Glutamatergic neuron (in vitro differentiated cells): ENCODE measurements at places on chromosomes 5 and 9. TPM values are rescaled to one million over a fixed set of nuclear protein-coding genes. Genes with fewer than 3 reads are reported as not detected.

DNA sequence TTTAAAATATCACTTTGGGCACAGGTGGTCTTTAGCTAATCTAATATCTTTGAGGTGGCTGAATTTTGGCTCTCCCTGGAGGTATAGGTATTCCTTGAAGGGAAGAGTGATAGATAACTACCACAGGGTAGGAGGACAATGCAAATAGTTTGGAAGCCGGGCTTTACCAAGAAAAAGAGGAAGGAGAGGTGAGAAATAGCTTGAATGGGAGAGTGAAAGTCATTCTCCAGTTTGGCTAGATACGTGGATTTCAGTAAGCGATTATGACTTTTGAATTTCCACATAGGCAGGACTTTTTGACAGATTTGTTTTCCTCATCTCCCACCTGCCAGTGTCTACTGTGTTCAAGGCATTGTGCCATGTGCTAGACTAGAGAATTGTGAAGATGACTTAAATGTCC lies 45.5 kb downstream of the RASA1 start:
- no peak for DNase-seq

DNA sequence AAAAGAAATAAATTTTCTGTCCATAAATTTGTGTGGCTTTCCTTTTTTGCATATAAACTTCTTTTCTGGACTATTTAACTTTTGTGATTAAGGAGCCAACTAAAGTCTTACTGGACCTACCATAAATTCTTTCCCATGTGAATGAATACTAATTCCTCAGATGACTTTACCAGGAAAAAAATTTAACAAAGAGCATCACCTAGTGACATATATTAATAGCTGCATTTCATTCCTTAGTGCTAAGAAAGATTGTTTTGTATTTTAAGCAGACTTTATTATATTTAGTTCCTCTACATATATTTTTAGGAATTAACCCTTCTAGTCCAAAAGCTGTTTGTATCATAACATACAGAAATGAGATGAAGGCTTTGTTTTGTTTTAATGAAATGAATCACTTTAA lies 64.4 kb downstream of the C9orf85 start:
- DNase-seq = no peak

DNA sequence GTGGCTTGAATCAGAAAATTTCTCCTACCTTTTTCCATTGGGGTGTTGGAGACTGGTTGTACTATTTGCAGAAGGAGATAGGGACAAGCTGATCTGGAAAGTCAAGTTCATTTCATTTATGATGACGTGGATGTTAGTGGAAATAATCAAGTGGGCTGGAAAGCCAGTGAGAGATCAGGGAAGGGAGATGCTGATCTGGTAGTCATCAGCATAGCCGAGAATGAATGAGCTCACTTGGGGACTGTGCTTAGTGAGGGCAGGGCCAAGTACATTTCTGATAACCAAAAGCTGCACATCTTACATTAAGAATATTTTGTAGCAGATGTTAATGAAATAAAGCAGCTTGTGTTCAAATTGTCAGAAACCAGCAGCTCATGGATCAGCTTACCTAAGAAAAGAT lies 12.1 kb downstream of the MAN2A1 start:
- no peak for DNase-seq

The STC2 gene
- total RNA-seq = 14.0 TPM

DNA sequence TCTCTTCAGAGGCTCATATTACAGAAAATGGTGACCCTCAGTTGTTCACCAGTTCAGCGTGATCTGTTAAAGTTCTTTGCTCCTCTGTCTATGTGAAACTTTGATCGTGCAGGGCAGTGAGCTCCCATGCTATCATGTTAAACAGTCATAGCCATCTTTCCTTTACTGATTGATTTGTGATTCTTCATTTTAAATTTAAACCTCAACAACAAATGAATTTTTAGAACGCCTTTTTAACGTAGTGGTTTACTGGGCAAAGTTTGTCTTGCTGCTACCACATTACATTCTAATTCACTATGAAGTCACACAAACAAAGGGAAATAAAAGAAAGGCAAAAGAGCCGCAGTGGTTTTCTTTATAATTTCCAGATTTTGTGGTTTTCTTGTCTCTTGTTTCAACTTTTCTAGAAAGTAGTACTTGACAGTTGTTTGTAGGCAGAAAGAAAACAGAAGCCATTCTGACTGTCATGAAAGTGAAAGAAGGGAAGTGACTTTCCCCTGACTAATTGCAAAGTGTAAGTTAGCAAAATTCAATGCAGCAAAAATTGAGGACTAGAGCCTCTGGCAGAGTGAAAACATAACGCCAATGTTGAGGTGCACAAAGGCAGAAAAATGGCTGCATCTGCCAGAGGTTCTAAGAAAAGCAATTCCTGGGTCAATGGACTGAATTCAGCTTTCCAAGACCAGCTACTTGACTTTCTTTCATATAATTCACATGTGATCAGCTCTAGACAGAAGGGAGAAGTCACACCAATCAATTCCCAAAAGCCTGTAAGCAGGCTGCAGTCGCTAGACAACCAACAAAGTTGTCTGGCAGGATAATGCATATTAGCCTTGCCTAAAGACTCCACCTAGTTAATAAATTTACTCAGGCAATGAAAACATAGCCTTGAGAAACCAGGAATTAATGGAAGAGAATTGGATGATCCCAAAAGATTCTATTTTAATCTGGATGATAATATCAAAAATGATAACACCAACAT lies 7.1 kb upstream of the IFNA6 start:
- DNase-seq = no peak

The SERF1A gene
- 45.4 TPM for total RNA-seq

The CCL28 gene
- 1.1 TPM for total RNA-seq

GRCh38 chr5:157308836-157309465 lies 43.0 kb downstream of the CYFIP2 start:
- no peak for DNase-seq

DNA sequence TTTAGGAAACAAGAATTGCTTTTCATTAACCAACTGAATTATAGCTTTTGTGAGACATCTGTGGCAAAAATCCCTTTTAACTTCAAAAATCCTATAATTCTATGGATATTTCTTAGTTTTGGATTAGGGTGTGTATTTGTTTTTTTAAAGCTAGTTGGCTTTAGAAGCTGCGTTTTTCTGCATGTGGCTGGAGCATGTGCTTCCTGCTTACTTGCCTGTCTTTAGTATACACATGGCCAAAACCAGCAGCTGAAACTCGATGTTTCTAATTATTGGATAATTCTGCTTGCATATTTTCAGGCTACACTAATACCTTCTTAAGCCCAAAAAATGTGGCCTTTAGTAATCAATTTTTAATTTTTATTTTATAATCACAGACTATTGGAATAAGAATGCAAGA lies 8.9 kb downstream of the RECK start:
- DNase-seq = no peak

The SPATA9 gene
- not detected for total RNA-seq

The OR1Q1 gene
- total RNA-seq = not detected

DNA sequence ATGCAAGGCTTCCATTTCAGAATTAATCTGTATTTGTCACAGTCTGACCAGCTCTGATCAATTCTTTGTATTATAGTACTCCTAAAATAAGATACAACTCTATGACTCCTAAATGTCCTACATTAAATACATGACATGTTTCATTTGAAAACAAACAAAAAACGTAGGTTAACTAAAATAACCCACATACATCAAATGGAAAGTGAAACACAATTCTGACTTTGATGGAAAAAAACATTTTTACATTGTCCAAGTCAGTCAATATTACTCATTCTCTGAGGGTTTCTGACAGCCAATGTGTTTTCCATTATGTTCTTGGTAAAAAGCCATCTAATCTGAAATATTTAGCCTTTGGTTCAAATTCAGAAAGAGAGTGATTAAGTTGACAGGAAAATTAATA lies 8.7 kb downstream of the HMGCS1 start:
- DNase-seq = no peak

The MAPKAP1 gene
- 59.6 TPM for total RNA-seq

GRCh38 chr5:172713113-172713808 lies 57.7 kb downstream of the DUSP1 start:
- DNase-seq = peak; percentile 89

GRCh38 chr9:34686231-34686630 lies 4.8 kb downstream of the CCL19 start:
- DNase-seq = no peak

DNA sequence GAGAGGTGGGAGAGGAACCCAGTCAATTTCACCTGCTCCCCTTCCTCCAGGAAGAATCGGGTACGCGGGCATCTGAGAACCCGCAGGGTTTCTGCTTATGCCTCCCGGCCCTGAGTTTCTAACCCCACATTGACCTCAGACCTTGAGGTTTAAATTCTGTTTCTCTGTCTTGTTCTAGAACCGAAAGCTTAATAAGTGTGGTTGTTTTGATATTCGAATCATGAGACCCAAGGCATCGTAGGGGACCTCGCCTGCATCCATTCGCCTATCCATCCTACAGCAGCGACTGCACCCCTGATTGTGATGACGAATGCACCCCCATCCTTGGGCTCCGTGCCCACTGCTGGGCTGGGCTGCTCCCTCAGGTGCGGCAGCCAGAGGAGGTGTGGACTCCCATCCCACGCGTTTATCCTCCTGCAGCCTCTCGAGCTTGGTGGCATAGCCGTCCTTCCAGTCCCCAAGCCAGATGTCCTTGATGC lies 80.8 kb upstream of the IER5L start:
- DNase-seq = no peak
